ENCODE measurements at places on chromosomes 12 and 14.

GRCh38 chr14:51291016-51291415 lies 51.0 kb downstream of the TMX1 start:
- DNase-seq, result no peak

GRCh38 chr12:40775661-40776060 lies 83.4 kb downstream of the CNTN1 start:
- DNase-seq, result no peak

- no peak for DNase-seq
Measured at GRCh38 chr14:87306409-87307168, 686.4 kb downstream of the GALC start.

GRCh38 chr12:2895511-2895910 lies 4.8 kb downstream of the TULP3 start:
- DNase-seq, result no peak

GRCh38 chr12:127245437-127245836 lies 1021.5 kb upstream of the TMEM132C start:
- no peak for DNase-seq

- no peak for DNase-seq
Measured at GRCh38 chr12:108348842-108349241, 9.7 kb upstream of the CMKLR1 start.

DNA sequence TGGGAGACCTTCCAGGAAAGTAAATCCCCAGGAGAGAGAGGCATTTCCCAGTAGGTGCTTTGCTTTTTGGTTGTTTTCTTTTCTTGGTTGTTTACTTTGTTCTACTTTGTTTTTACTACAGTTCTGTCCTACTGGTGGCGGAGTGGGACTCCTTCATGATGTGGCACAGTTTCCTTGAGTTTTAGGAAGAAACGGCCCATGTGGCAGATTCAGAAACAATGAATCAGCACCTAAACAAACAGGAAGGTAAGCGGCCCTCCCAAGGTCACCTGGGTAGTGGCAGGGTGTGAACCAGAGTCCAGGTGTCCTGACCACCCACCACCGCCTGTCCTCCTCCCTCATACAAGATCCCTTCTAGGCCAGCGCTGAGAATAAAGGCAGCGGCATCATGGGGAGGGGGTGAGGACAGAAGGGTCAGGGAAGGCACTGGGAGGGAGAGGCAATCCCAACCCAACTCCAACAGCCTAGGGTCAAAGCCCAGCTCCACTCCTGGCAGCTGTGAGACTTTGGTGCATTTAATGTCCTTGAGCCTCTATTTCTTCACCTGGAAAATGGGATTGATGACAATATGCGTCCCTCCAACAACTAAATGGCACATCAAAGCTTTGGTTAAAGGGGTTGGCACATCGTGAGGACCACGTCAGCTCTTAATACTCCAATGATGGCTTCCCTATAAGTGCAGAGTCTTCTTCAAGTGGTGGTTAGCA lies 111.5 kb upstream of the BCL2L14 start:
- DNase-seq, result no peak

GRCh38 chr12:117344716-117345115 lies 16.7 kb downstream of the NOS1 start:
- DNase-seq, result no peak

DNA sequence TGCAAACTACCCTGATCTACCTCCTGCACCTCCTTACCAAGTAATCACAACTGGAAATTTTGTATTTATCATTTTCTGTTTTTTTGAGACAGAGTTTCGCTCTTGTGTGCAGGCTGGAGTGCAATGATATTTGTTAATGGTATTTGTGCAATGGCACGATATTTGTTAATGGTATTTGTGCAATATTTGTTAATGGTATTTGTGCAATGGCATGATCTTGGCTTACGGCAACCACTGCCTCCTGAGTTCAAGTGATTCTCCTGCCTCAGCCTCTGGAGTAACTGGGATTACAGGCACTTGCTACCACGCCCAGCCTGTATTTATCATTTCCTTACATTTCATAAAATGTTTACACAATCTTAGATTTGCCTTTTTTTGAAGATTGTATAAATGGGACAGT lies 5.7 kb upstream of the NECAP1 start:
- no peak for DNase-seq

GRCh38 chr14:80212023-80212397 lies 706 bp upstream of the DIO2 start:
- DNase-seq, result no peak

- no peak for DNase-seq
Measured at GRCh38 chr12:90969346-90969745, 14.4 kb upstream of the CCER1 start.

DNA sequence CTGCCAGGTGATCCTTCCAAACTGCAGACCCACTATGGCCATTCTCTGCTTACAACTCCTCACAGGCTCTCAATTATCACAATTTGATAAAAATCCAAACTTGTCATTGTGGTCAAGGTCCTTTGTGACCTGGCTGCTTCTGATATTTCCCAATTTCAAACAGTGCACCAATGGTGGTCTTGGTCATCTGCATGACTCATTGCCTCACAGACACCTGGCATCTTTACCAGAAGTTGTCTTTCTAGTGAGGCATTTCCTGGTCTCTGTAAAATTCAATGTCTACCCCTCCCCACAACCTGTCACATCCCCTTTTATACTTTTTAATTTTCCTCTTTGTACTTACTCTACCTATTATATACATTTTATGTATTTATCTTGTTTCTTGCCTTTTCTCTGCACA lies 17.8 kb upstream of the PAPOLA start:
- DNase-seq, result no peak

- no peak for DNase-seq
Measured at GRCh38 chr12:2616763-2617162, 178.0 kb upstream of the FKBP4 start.

GRCh38 chr12:12157424-12157823 lies 86.7 kb downstream of the BCL2L14 start:
- DNase-seq, result no peak

- peak; percentile 71 for DNase-seq
Measured at GRCh38 chr12:101566318-101566717, 28.5 kb upstream of the MYBPC1 start.

GRCh38 chr12:83826112-83826511 lies 1086.5 kb downstream of the SLC6A15 start:
- peak; percentile 55 for DNase-seq

DNA sequence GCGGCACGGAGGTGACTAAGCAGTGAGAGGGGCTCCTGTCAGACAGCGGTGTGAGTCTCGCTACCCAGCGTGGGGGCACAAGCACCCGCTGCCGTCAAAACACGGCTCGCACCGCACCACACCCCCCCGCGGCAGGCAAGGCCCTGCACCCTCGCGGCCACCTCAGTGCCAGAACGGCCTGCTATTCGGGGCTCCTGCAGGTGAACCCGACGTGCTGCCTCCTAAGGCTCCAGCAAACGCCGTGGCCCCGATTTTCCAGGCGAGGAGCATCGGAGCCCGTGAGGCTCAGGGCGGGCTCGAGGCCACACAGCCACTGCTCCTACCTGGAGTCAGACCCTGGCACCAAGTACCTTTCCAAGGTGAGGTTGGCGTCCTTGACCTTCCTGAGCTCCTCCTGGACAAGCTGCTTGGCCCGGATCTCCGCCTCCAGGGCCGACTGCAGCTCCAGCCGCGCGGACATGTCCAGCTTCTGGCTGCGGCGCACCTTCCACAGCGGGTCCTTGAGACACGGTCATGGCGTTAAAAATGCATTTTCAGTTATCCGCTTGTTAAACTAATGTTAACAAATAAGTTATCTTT lies 41.8 kb downstream of the AMN start:
- DNase-seq, result no peak

GRCh38 chr12:79939728-79940310 lies 4.9 kb upstream of the PPP1R12A start:
- DNase-seq, result no peak

DNA sequence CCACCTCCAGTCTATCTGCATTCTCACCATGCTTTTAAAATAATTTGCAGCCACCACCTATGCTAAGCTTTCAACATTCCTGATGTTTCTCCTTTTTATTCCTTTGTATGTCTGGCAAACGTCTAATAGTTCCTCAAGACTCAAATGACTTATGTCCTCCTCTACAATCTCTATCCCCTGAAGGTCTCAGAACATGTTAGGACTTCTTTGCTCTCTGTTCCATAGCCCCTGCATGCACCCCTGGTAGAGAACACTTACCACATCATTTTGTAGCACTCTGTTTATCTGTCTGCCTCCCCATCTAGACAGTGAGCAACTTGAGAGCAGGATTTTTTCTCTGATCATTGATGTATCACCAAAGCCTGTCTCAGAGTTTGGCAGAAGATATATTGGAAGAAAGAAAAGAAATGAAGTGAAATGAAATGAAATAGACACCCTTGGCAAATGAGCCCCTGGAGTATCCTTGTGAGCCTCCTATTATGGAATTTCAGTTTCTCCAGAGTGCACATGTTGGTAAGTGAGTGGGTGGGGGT lies 1231.2 kb upstream of the FLRT2 start:
- DNase-seq, result no peak

GRCh38 chr14:61593330-61593729 lies 102.0 kb upstream of the HIF1A start:
- DNase-seq, result no peak

DNA sequence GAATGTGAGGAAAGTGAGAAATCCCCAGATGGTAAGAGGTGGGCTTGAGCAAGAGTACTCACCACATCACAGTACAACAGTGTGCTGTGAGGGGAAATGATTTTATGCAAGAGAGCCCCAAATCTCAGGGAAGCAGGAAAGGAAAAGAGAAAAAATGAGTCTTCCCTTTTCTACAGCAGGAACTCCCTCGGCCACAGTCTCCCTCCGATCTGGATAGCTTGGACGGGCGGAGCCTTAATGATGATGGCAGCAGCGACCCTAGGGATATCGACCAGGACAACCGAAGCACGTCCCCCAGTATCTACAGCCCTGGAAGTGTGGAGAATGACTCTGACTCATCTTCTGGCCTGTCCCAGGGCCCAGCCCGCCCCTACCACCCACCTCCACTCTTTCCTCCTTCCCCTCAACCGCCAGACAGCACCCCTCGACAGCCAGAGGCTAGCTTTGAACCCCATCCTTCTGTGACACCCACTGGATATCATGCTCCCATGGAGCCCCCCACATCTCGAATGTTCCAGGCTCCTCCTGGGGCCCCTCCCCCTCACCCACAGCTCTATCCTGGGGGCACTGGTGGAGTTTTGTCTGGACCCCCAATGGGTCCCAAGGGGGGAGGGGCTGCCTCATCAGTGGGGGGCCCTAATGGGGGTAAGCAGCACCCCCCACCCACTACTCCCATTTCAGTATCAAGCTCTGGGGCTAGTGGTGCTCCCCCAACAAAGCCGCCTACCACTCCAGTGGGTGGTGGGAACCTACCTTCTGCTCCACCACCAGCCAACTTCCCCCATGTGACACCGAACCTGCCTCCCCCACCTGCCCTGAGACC lies 7.8 kb downstream of the ATN1 start:
- DNase-seq, result no peak

DNA sequence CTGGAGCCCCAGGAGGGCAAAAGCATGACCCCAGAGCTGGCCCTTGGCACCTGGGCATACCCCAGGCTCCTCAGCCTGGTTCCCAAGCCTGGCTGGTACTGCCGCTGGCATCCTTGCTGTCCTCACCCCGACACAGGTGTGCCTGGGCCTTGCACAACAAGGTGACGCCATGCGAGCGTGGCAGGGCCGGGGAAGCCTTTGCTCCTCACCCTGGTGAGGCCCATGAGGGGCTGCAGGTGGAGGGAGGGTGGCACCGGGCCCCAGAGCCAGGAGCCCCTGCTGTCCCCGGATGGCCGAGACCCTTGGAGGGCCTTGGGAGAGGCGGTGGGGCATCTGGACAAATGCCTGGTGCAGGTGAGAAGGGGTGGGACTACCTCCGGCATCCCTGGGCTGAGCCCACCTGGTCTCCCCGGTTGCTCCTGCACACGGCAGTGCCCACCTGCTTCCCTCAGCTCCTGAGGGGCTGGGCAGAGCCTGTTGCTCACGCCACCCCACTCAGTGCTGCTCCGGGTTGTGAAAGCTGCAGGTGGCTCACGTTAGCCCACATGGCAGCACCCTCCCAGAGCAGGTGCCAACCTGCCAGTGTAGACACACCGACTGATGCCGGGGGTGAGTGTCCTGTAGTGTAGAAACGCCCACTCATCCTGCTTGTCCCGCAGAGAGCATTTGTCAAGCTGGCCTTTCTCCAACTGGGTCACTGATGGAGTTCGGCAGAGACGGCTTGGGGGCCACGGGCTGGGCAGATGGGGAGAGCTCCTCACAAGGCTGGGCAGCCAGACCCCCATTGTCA lies 24.6 kb upstream of the KIF26A start:
- DNase-seq, result no peak

GRCh38 chr14:62253171-62253570 lies 491.0 kb downstream of the SNAPC1 start:
- no peak for DNase-seq

- peak; percentile 9 for DNase-seq
Measured at GRCh38 chr14:30443368-30444007, 115.5 kb upstream of the G2E3 start.

DNA sequence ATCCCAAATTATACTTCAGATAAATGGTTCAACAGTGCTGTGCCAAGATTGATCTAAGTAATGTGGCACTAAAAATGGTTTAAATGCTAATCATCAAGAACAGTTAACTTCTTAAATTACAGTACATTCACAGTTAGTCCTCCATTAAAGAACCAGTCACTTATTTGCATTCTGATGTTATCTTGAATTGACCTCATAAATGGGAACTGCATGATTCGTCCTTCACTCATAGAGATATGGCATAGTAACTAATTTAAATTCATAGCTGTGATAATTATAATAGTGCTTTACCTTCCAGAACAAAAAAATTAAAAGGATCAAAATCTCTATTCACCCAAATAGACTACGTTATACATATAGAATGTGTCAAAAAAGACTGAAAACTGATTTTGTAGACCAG lies 61.1 kb downstream of the COCH start:
- no peak for DNase-seq

- DNase-seq, result no peak
Measured at GRCh38 chr12:19150273-19150900, 20.9 kb downstream of the PLEKHA5 start.

DNA sequence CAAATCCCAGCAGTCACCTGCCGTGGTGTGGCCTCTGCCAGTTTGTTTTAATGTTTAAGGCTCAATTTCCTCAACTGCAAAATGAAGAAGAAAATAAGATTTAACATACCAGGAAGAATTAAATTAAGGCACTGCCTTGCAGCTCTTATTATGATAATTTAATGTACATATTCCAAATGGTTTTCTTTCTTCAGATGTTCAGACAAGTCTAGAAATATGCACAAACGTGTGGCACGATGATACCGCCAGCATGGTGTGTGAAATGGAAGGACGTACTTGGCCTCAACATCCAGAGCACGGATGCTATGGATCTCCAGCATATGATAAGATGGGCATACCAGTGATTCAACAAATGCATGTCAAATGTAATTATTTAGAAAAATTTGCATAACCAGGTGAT lies 959.4 kb upstream of the TMEM132C start:
- DNase-seq, result no peak
